Activated T-cell treated with anti-CD3 and anti-CD28 coated beads, Interleukin-2, amount 50 U/mL, for 1 hour (primary cell): ENCODE measurements at places on chromosomes 4 and X.

DNA sequence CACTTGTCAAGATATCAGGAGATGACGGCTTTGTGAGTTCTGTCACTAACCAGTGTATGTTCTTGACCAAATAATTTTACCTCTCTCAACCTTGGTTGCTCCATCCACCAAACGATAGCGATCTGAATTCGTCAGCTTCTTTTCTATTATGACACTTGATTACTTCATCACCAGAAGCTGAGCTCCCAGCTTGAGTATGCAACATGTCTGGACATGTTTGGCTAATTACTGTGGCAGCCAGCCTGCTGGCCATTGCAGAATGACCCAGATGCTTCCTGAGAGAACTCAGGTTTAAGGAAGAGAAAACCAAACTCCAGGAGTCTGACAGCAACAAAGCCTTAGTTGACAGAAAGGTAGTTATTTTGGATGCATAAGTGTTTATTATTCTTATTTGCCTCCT lies 46.4 kb upstream of the PARM1 start:
- no peak for DNase-seq

- DNase-seq: no peak
These were observed 34.4 kb downstream of the SLAIN2 start for GRCh38 chr4:48375651-48376304.

- no peak for DNase-seq
These were observed 112.0 kb downstream of the C4orf51 start for GRCh38 chr4:145791988-145792387.

- DNase-seq: no peak
These were observed 1359.5 kb downstream of the TECRL start for GRCh38 chr4:63049726-63050125.

- no peak for DNase-seq
These were observed 237.6 kb downstream of the AFAP1 start for GRCh38 chr4:7701866-7702649.

DNA sequence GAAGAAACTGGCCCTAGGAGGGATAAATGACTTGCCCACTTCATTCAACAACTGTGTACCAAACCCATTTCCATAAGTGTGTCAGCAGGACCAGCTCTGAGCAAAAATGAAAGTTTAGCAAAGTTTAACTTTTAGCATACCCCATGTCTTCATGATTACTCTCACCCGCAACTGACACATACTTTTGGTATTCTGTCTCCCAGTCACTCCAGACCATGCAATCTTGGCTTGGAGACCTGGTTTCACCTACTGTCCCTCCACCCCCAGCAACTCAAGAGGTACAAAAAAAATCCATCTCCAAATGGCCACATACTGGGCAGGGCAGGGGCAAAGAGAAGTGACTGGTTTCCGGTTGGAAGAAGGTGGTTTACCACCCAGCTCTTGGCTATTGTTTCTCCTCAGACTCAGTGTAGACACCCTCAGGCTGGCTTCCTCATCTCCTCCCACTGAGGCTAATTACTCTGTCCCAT lies 79.8 kb downstream of the RLIM start:
- DNase-seq: no peak

DNA sequence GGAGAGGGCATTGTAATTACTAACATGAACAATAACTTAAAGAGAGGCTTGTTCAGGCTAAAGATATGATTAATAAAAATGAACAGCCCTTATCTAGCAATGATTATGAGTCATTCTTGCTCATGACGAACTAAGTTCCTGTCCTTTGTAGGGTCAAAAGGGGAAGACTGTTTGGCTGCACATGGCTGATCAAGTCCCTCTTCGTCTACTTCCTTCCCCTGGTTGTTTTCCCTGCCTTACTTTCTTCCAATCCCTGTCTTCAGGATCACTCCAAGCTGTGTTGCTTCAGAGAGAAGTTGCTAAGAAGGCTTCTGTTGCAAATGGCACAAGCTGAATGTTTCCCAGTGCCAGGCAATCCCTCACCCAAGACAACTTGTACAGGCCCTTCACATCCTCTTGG lies 115.0 kb upstream of the HS3ST1 start:
- DNase-seq: no peak

DNA sequence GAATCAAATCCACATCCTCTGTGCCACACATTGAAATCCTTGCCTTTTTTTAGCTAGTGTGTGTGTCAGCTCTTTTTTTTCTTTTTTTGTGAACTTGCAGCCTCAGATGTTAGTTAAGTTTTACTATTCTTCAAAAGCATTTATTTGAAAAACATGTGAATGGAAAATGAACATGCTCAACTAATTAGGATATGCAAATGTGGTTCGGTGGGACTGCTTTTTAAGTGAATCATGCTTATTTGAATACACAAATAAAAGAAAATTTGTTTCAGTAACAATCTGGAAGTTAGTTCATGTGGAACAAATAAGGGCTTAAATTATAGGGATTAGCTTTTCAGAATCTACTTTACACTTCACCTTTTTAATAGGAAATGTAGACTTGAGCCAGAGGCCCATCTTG lies 751.5 kb upstream of the FAM241A start:
- no peak for DNase-seq

- DNase-seq: no peak
These were observed 28.8 kb downstream of the CCNI start for GRCh38 chr4:77047037-77047436.

DNA sequence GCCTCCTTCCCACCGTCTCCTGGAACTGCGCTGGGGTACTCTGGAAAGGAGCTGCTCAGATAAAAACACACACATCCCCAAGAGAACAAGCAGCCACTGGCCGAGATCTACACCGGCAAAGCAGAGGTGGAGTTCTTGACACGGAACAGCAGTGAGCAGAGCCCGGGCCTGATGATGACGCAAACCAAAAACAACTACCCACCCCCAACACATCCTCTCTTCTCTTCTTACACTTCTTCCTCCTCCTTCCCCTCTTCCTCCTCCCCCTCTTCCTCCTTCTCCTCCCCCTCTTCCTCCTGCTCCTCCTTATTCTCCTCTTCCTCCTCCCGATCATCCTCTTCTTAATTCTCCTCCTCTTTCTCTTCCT lies 4.6 kb downstream of the PNMA5 start:
- DNase-seq: no peak

- DNase-seq: no peak
These were observed 18.7 kb upstream of the GALNTL6 start for GRCh38 chr4:171794528-171794927.
